ENCODE measurements at places on chromosomes 2 and 18. TPM values are rescaled to one million over a fixed set of nuclear protein-coding genes. Genes with fewer than 3 reads are reported as not detected.

Gene TWIST2
- total RNA-seq, result 0.23 TPM

Gene LYG1
- 0.46 TPM for total RNA-seq

Gene DPP10
- total RNA-seq, result 97.8 TPM

Gene KLF11
- total RNA-seq, result 11.1 TPM

Gene UGT1A8
- total RNA-seq, result not detected

Gene SPATA3
- total RNA-seq, result not detected

Gene LANCL1
- total RNA-seq, result 75.4 TPM

Gene TCF23
- total RNA-seq, result not detected

Gene ZNF142
- total RNA-seq, result 15.5 TPM

Gene ANTXR1
- total RNA-seq, result 24.7 TPM

Gene UGT1A4
- total RNA-seq, result not detected

Gene CYRIA
- 79.6 TPM for total RNA-seq

Gene CFC1
- 9.2 TPM for total RNA-seq

Gene NOSTRIN
- total RNA-seq, result 6.0 TPM

Gene SCN7A
- 19.6 TPM for total RNA-seq

Gene ZNF396
- 5.8 TPM for total RNA-seq
